ENCODE measurements at places on chromosomes 4 and X.
A peak's percentile ranks its signal among the peaks of the same experiment; 100 is the strongest.

- peak; percentile 75 for DNase-seq
Observed at GRCh38 chr4:114659386-114660008, 60.9 kb downstream of the UGT8 start.

DNA sequence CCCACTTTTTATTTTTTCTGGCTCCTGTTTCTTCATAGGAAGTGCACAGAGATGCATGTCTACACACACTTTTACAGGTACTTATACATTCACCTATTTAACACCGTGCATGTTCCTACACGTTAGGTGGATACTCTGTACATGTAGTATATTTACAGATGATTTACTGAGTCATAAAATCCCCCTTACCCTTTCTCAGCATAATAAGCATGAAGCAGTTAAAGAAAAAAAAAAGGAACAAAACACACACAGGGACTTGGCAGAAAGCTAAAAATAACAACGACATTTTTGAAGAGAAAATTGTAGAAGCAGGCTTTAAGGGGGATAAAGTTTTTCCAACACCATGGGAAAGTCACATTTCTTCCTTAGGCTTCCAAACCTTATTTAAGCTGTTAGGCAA lies 96.4 kb upstream of the IQCM start:
- DNase-seq, result no peak

DNA sequence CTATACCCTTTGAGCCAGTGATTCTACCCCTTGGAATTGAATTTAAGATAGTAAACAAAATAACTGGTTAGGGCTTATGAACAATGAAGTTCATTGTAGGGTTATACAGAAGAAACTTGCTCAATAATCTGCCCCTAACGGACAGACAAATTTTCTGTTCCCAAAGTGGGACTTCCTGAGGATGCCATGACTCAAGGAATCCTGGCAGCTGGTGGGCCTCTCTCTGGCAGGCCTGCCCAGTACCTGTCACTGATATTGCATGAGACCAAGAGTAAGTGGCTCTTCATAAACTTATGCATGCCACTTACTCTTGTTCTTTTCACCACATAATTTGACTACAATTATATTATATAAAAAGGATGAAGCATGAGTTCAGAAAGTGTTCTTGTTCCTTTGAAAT lies 41.5 kb downstream of the GPRIN3 start:
- no peak for DNase-seq

DNA sequence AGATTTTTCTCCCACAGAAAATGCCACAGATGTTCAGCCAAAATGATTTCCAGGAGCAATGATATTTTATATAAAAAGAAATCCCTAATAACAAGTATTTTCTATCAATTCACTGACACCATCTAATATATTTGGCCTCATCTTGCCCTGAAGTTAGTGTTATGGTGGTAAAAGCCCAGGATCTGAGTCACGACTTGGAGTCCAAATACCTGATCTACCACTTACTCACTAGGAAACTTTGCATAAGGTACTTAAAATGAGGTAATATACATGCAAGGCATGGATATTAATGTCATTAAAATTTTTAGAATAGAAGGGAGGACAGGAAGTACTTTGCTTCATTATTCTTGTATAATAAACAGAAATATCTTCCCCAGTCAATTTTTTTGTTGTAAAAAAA lies 16.3 kb downstream of the PPP3CA start:
- DNase-seq, result no peak

- no peak for DNase-seq
Observed at GRCh38 chr4:90582087-90582486, 454.9 kb downstream of the CCSER1 start.

DNA sequence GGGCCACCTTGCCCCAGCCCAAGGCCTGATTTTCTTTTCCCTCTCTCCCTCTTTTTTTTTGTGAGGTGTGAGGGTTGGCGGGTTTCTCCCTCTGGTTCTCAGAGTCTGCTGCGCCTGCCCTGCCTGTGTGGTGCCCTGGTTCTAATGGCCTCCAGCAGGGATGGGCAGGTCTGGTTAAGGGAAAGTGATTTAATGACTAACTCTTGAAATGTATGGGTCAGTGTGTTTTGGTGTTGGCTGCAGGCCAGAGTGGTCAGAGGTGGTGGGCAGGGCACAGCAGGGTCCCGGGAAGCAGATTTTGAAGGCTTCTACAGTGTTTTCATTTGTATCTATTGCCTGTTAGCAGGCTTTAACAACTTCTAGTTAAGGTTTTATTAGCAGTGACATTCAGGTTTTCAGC lies 39.0 kb downstream of the JADE1 start:
- no peak for DNase-seq

GRCh38 chrX:18565727-18566126 lies 106.2 kb downstream of the RS1 start:
- no peak for DNase-seq

DNA sequence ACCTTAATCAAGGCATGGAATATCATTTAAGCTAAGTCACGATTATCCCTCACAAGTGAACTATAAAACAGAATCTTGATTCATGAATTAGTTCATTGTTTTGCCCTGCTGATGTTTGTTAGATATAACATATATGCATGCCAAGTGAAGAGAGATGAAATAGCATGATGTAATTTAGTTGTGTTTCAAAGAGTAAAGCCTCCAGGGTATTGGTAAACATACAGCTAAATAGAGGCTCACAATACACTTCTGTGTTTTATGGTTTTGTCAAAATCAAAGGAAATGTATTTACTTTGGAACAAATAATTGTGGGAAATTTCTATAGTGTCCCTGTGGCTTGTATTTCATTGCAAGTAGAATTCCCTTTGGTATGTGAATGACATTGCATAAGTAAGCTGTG lies 69.0 kb upstream of the LEF1 start:
- DNase-seq, result no peak

- DNase-seq, result peak; percentile 56
Observed at GRCh38 chr4:20544645-20545044, 155.6 kb upstream of the PACRGL start.

DNA sequence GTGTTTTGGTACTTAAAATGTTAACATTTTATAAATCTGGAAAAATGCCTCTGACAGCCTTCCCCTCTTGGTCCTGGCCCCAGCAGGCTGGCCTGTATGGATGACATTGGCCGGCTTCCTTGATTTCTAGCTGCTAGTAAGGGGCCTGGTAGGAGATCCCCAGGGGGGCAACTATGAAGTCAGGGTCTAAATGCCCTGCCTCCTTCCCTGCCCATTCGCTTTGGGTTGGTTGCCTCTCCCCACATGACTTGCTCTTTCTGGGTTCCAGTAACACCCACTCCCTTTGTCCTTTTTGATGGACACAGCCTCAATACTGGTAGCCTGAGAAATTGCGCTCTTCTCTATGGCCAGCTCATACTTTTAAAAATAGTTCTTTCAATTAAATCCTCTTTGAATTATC lies 78.0 kb upstream of the MAD2L1 start:
- no peak for DNase-seq

DNA sequence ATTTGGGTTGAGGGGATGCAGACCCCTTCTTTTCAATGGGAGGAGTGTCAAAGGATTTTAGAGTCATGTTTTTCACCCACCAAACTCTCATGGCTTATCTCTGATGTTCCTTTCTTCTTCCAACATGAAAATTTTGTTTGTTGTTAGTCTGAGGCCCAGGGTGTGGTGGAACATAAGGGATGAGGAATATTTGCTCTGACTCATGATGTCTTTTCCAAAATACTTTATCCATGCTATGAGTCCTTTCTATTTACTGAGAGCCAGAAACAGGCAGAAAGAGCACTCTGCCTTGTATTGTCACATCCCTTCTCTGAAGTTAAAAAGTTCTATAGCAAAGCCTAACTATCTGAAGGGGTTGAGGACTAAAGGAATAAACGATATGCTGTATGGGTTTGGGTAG lies 61.6 kb upstream of the GYPA start:
- DNase-seq, result no peak

DNA sequence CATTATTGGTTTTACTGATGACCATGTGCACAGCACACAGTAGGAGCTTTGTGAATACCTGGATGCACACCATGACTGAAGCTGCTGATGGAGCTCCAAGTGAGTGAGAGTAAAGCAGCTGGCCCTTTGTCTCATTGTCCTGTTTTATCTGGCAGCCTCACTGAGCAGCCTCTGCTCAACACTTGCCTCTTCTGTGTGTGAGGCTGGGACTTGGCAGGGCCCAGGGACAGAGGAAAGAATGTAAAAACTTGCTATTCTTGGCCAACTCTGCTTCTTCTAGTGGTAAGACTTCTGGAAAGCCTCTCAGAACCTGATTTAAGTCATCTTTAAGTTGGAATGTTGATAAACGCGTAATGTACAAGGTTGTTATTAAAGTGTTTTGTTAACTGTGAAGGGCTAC lies 61.4 kb downstream of the BEX1 start:
- DNase-seq, result no peak

- no peak for DNase-seq
Observed at GRCh38 chrX:97845451-97845850, 961.7 kb downstream of the RPA4 start.

DNA sequence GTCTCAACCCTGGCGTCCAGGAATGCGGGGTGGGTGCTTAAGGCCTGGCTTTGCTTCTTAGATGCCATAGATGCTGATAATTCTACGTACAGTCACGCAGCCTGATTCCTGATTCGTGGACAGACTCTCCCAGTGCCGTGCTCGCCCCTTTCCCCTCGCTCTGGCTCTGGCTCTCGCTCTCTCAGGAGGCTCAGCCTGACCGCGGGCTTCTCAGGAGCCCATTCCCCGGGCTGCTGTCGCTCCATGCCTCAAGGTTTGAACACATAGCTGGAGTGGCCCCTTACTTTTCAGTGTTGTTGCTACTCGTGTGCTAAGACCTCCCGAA lies 59.2 kb upstream of the ZC4H2 start:
- DNase-seq, result no peak

GRCh38 chr4:89303814-89304388 lies 3.7 kb downstream of the GPRIN3 start:
- no peak for DNase-seq

DNA sequence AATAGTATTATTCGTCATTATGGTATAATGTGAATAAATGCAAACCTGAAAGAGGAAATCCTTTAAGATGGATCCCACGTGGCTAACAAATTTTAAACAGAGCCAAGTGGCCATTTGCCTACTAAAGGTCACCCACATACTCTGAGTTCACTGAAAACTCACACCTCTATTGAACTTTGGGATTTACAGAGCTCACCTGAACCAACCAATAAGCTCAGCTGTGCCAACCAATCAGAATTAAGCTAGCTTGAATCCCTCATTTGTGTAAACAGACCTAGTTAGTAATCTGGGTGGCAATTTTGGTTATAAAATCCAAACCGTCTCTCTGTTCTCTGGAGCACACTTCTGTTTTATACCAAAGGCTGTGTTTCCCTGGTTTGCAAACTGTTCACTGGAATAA lies 5.4 kb upstream of the NUDT9 start:
- no peak for DNase-seq

DNA sequence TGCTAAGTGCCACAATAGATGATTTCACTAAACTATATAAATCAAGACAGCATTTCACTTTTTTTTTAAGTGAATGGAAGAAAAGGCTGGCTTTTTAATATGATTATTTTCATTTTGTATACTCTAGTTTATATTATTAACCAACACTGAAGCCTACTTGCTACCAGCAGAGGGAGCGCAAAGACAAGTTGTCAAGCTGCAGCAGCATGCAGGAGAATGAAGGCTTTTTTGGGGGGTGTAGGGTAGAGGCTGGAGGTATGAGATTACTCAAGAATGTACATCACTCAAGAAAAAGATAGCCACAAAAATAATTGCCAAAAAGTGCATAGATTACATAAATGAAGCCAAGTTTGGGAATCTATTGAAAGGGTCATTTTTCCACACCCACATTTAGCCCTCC lies 519.5 kb downstream of the FGF13 start:
- DNase-seq, result peak; percentile 22

DNA sequence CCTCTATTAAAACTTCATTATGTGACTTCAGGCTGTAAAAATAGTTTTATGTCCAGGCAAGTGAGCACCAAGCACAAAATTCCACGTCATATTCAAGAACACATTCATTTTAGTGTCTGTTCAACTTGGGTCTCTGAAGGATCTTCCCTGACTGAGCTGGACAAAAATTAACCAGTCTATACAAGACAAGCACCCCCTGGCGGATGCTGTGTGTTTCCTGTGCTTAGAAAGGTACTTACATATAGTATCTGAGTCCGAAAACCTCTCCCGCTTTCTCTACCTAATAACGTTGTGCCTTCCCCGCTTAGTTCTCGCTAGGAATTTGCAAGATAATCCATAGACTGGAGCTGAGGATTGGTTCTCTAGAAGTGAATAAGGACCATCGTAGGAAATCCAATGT lies 2214.5 kb upstream of the TENM3 start:
- peak; percentile 46 for DNase-seq

GRCh38 chr4:142846108-142846728 lies at the start of gene INPP4B:
Gene INPP4B, minus strand, starts transcription at chr4:142846301.
- peak; percentile 2 for DNase-seq

DNA sequence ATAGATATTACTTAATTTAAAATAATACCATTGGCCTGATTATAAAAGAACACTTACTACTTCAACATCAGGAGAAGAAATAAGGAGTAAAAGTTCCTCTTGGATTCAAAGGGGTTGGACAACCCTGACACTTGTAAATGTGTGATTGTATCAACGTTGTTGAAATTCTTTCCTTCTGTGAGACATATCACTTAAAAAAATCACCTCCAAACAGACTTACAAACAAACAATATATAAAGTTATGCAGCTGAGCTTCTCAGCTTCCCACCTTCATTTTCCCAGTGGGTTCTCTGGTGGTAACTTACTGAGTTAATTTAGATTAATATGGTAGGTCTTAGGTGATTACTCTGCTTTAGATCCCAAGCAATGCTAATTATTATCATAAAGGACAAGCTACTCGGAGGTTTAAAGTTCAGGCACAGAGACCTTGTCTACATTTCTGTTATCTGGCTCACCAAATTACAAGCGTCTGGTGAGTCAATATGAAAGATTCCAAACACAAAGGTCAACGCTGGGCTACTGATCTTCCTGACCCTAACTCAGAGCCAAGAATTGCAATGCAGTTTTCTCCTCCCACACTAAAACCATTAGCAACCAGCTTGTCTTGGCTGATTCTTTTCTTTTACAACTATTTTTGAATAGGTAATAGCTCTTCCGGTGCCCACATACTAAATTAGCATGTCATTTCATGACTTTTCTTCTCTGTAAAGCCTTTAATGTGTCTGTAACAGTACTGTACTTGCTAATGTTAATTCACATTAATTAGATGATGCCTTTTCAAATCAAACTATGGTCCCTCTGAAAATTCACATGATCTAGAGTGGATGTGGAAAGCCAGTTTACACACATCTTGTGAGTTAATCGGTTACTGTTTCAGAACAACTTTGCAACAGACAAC lies 157.6 kb downstream of the RASL11B start:
- DNase-seq, result peak; percentile 13

- DNase-seq, result no peak
Observed at GRCh38 chr4:23631255-23631950, 258.4 kb downstream of the PPARGC1A start.

DNA sequence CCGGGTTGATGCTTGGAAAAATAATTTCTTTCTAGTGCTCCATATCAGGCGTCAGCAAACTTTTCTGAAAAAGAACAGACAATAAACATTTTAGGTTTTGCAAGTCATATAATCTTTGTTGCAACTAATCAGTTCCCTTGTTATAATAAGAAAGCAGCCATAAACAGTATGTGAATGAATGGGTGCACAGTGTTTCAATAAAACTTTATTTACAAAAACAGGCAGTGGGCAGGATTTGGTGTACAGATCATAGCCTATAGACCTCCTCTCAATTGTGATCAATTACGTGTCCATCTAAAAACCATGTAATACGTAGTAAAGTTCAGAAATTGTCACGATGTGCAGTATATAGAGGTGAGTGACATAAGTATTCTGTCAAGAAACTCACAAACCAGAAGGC lies 143.4 kb downstream of the AREG start:
- no peak for DNase-seq

Data from ACHN (cell line).